ENCODE measurements at places on chromosomes 1 and 21. TPM values are rescaled to one million over a fixed set of nuclear protein-coding genes. Genes with fewer than 3 reads are reported as not detected.

GRCh38 chr1:70360321-70360720 lies 5.8 kb upstream of the ANKRD13C start:
- no peak for DNase-seq

GRCh38 chr1:213657879-213658278 lies 329.9 kb upstream of the PROX1 start:
- no peak for DNase-seq

DNA sequence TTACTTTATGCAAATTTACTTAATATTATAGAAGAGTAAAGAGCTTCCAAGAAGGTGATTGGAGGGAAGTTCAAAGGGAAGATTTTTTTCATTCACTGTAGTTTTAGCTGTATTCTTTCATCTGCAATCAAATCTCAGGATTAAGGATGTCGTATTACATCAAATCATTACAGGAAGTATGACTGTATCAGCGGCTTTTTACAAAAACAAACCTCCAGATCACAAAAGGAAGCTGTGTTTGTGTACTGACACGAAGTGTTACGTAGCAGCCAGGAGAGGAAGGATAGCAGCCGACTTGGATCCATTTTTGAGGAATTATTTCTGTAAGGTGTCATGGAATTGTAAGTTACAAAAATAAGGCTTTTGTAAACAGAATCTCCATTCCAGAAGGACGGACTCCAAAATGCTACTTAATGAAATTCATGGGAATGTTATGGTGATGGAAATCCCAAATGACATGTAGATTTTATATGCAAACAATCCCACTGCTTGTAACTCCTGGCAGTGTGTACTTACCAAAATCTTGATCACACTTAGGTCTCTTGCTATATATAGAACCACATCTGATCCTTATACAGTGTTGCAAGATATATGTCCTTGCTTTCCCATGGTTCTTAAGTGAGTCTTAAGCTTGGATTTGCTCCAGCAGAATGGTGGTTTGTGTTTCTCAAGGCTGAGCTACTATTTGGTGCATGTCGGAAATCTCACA lies 49.8 kb downstream of the KCNJ15 start:
- DNase-seq, result no peak

- no peak for DNase-seq
Measured at GRCh38 chr1:159851407-159851806, 11.1 kb downstream of the VSIG8 start.

DNA sequence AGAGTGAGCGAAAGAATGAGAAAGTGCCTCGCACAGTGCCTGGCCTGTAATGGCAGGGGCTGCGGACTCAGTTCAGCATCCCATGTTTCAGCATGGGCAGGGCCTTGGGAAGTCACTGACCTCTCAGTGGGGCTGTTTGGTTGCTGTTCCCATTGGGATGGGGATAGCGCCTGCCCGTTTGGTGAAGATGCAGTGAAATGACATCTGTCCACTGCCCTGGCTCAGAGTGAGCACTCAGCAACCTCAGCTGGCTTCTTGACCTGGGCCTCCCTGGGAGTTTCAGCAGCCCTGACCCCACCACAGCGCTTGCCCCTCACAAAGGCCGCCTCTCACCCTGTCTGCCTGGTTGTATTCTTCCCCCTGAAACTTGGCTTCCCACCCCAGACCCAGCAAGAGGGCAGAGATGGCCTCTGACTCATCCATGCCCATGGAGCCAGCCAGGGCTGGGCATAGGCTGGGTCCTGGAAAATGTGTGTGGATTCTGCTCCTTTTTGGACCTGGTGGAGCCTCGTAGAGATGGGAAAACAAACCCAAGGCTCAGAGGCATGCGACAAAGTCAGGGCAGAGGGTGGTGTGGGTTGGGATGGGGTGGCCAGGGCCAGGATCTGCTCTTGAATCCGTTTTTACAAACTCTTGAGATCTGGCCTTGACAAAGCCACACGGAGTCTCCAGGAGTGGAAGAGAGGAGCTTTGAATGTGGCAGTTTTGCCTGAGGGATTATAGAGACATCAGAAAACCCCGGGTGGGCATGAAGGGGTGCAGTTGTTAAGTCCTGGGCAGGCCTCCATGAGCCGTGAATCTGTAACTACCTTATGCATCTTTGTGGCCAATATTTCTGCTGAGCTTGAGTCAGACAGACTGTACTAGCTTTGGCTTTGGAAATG lies 1.2 kb downstream of the XKR8 start:
- no peak for DNase-seq

DNA sequence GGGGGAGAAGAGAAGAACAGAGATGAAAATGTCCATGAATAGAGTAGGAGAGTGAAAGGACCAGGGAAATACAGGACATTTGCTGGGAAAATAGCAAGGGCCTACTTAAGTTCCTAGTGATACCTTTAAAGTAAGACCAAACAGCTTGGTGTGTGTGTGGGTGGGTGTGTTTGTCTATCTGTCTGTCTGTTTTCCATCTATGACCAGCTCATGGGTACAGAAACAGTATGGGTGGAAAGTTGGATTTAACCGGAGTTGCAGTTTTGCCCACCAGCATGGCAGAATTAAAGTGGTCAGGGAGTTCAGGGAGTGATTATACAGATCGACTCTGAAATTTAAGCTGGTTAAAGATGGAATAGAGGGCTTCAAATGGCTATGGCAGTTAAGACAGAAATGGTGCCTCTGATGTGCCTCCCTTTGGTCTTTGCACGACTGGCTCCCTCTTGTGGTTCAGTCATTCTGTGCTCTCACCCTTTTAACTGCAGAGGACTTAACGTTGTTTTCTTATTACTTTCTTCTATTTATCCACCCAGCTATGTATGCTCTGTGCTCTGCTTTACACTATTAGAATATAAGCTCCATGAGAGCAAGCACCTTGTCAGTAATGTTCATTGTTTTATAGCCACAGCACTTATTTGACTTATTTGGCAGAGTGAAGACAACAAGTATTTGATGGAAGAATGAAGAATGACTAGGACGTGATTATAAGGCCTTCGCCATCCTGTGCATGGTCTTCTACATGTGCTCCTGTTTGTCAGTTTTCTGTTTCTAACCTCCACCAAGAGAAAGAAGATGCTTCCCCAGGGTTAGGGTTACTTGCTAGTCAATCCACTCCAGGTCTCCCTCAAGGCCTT lies 72.7 kb upstream of the AK4 start:
- DNase-seq, result peak; percentile 59

- no peak for DNase-seq
Measured at GRCh38 chr1:205571747-205572146, 60.1 kb downstream of the ELK4 start.

DNA sequence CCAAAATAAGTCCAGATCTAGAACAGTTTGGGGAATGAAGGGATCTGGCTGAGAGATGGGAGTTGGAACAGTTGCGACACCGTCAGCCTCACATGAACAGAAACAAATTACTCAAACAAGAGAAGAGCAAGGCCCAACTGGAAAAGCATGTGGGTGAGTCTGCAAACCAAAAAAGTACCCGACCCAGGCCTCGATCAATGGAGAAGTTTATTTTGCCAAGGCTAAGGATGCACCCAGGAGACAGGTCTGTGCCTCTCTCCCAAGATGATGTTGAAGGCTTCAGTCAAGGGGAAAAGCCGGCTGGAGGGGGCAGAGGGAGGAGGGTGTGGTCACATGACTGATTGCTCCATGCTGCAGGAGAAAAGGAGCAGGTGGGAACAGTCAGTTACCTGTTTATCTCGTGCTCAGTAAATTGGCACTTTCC lies 42.3 kb downstream of the KRTAP10-1 start:
- no peak for DNase-seq

DNA sequence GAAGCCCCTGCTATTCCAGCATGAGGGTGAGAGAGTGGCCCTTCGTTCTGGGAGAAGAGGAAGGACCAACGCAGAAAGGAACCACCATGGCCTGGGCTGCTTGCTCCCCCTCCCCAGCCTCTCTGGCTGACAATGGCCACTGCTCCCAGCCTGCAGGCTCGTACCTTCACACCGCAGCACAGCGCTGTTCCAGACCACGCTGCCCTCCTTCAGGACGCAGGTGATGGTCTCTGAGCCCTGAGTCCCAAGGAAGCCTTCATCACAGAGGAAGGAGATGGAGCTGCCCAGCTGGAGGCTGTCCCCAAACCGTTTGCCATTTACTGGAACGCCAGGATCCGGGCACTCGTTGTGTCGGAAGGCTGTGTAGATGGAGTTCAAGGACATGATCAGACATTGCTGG lies 124.9 kb upstream of the HMGB4 start:
- no peak for DNase-seq

- no peak for DNase-seq
Measured at GRCh38 chr1:214326406-214326805, 45.4 kb downstream of the SMYD2 start.

PRKACB gene
- total RNA-seq, result 28.5 TPM

MAD2L2 gene
- total RNA-seq, result 23.4 TPM

LAMC1 gene
- total RNA-seq, result 368 TPM

KDF1 gene
- total RNA-seq, result 18.9 TPM

OR2M5 gene
- total RNA-seq, result not detected

DPT gene
- total RNA-seq, result not detected

NPHS2 gene
- total RNA-seq, result not detected

ALPL gene
- 0.93 TPM for total RNA-seq

CSF3R gene
- total RNA-seq, result not detected

All from Calu3 (cell line).